ENCODE measurements at places on chromosomes 3 and 15. TPM values are rescaled to one million over a fixed set of nuclear protein-coding genes. Genes with fewer than 3 reads are reported as not detected.

The SEMA5B gene
- 33.2 TPM for total RNA-seq

The CFAP44 gene
- 16.9 TPM for total RNA-seq

The PIK3R4 gene
- total RNA-seq: 52.3 TPM

The PGBD4 gene
- 2.1 TPM for total RNA-seq

The ISLR2 gene
- 50.0 TPM for total RNA-seq

The FSIP1 gene
- total RNA-seq: 4.3 TPM

The DUOXA2 gene
- not detected for total RNA-seq
